ENCODE measurements at places on chromosomes 6 and 20.

DNA sequence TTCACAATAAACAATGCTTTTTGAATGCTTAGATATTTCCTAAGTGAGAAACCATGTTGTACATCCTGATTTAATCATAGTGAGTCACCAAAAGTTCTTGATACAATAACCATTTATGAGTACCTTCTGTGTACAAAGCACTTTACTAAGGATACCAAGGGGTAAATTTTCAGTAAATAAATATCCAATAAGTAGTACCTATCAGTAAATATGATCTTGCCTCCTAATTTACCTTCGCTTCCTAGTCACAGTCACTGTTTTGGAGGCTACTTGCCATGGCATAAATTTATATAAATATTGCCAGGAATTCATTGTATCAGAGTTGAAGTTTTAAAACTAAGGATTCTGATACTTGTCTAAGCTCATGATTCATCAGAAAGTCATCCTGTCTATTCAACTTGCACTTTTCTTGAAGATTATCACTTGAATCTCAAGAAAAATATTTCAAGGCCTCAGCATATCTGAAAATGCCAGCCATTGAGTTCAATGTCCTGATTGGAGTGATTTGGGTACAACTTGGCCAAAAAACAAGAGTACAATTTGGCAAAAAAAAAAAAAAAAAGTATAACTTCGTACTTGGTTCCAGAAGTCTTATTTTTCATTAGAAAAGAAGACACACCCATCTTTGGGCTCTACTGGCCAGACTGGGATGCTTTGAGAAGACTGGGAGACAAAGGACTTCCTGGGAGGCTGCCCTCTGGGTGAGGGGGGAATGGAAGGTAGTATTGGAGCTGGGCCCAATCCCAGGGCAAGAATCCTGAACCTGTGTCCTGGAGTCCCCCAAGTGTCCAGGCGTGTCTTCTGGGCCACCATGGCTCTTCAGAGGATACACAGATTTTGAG is 32.8 kb downstream of the RAB22A start:
- no peak for DNase-seq

- DNase-seq, result no peak
Observed at GRCh38 chr20:59672576-59672975, 68.2 kb downstream of the PHACTR3 start.

- DNase-seq, result no peak
Observed at GRCh38 chr6:71537717-71538116, 249.1 kb downstream of the OGFRL1 start.

DNA sequence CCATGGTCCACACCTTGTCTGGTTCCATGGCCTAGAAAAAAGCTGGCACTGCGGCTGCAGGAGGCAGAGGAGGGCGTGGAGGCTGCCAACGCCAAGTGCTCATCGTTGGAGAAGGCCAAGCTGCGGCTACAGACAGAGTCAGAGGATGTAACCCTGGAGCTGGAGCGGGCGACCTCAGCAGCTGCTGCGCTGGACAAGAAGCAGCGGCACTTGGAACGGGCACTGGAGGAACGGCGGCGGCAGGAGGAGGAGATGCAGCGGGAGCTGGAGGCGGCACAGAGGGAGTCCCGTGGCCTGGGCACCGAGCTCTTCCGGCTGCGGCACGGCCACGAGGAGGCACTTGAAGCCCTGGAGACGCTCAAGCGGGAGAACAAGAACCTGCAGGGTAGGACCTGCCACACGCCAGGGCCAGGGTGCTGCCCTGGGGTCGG is 43.4 kb downstream of the MYH7B start:
- DNase-seq, result no peak

DNA sequence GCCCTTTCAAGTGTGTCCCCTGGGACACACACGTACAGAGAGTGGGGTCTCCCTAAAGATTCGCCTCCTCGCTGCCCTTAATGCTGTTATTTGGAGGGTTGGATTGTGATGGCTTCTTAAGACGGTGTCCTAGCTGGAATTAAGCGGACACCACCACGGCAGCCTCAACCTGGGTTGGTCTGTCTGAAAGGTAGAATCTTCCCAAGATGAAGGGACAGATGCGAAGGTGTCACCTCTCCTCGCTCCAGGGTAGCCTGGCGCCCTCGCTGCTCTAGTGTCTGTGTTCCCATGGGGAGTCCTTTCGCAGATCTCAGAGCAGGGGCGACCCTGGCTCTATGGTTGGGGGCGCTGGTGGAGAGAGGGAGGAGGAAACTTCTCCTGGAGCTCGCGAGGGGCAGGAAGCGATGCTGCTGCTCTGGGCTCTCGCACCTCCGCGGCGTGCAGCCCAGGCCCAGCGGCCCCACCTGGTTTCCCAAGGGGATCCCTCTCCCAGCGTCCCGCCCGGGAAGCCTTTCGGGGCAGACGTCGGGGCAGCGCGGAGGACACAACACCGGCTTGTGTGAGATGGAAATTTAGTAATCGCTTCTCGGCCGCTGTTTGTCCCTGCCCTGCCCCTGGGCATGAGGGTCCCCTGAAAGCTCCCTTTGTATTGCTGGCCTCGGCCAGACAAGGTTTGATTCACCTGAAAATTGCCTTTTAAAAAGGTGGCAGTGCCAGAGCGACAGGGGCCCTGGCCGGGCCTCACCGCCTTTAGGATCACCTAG is 1.7 kb downstream of the RSPO3 start:
- DNase-seq, result no peak

- no peak for DNase-seq
Observed at GRCh38 chr20:12575352-12576095, 433.2 kb upstream of the SPTLC3 start.

DNA sequence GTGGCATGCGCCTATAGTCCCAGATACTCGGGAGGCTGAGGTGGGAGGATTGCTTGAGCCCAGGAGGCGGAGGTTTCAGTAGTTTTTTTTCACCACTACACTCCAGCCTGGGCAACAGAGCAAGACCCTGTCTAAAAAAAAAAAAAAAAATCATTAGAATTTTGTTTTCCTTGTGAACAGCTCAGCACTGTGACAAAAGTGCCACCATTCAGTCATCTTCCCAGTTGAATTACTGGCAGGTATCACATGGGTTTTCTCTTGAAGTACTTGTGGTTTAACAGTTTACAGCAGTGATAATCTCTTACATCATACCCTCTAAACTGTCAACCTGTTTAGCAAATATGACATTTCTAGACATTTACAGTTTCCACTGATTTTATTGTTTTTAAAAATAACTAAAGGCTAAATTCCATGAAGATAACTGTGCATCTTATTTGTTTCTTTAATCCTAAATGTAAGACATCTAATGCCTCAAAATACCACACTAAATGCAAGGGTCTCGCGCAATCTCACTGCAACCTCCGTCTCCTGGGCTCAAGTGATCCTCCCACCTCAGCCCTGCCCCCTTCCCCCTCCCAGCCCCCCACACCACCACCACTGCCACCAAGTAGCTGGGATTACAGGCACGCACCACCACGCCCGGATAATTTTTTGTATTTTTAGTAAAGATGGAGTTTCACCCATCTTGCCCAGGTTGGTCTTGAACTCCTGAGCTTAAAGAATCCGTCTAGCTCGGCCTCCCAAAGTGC is 7.0 kb downstream of the TRPC4AP start:
- DNase-seq, result no peak

DNA sequence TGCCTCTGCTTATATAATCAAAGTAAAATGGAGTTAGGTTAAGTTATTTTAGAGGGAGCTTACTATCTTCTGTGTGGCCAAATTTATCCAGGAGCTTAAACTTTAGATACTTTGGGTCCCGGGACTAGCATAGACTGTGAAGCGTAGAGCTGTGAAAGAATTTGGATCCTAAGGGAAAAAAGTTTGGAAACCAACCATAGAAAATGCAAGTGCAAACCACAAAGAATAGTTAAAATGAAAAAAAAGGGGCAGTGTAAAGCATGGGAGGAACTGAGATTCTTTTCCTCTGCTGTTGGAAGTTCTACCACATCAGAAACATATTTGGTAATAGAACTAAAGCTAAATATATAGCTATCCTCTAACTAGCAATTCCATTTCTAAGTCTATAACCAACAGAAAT is 232.2 kb upstream of the FLRT3 start:
- no peak for DNase-seq

DNA sequence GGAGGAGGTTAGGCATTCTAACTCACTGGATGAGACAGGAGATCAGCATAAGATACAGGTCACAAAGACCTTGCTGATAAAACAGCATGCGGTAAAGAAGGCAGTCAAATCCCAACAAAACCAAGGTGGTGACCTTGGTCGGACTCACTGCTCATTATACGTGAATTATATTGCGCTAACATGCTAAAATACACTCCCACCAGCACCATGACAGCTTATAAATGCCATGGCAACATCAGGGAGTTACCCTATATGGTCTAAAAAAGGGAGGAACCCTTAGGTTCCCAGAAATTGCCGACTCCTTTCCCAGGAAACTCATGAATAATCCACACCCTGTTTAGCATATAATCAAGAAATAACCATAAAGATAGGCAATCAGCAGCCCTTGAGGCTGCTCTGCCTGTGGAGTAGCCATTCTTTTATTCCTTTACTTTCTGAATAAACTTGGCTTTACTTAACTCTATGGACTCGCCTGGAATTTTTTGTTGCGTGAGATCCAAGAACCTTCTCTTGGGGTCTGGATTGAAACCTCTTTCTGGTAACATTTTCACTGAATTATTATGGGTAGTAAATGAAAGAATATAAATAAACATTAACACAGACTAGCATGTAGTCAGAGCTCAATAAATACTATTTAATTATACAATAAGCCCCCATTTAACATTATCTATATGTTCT is 3.0 kb upstream of the LAMA4 start:
- DNase-seq, result no peak

GRCh38 chr6:160999516-160999915 is 7.9 kb downstream of the MAP3K4 start:
- no peak for DNase-seq

DNA sequence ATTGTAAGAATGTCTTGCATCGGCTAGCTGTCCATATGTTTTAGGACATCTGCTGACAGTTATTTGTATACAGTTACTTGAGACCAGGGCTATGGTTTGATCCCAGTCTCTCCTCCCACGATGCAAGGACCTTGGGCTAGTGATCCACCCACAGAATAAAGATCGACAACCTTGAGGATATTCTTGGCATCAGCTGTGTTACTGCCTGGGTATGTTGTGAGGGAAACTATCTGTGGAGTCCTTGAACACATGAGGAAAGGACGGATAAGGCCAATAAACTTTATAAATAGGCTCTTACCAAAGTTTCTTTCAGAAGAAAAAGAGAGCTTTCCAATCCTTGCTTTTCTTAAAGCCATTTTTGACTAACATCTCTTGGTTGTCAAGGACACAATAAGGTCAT is 70.8 kb upstream of the HEY2 start:
- no peak for DNase-seq

DNA sequence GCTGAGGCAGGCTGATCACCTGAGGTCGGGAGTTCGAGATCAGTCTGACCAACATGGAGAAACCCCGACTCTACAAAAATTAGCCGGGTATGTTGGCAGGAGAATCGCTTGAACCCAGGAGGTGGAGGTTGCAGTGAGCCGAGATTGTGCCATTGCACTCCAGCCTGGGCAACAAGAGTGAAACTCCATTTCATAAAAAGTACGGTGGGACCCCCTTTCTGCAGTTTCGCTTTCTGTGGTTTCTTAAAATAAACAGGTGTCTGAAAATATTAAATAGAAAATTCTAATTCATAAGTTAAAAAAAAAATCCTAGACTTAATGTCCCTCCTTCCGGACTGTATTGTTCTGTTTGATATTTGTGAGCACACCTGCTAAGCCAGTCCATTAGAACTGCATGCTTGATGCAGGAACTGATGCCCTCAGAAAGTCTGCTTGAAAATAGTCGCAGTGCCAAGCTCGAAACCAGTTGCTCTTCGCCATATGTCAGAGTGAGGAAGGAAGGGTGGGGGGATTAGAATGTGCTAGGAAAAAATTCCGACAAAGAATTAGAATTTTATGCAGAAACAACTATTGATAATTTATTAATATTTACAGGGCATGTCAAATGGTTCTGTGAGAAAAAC is 85.9 kb downstream of the JARID2 start:
- DNase-seq, result no peak

- no peak for DNase-seq
Observed at GRCh38 chr20:13042458-13042794, 33.7 kb downstream of the SPTLC3 start.

DNA sequence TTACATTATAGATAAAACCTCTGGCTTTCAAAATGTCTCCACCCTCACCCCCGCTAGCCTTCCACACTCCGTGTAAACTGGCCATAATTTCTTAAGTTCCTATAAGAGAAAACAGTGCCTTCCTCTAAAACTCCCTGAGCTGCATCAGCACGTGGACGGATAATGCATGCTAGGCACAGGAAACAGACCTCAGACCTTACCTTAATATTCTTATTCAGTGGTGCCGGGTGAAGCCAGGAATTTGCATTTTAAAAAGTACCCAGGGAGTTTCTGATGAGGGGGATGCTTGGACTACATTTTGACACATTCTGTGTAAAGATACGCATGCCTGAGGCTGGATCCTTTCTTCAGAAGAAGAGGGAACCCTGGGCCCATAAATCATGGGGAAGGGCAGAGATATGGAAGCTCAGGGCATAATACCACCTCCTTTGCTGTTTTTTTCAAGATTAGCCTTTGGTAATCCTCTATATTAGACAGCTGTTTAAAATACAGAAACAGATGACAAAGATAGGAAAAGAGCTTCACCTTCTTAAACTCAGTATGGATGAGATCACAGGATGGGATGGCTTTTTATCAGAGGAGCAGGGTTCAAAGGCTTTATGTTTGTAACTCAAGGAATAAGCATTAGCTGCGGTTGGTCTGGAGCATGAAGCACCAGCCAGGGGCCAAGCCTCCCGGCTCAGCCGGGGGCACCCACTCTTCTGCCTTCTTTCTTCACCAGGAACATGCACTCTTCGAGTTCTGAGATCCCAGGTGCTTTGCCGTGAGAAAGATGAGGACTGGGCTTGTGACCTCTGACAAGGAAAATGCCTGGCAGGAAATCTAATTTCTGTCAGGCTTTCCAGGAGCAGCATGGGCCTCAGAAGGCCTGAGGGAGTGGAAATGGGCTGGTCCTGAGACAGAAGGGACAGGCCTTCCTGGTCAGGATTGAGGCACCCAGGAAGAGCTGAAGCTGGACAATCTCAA is 218.1 kb upstream of the SOX4 start:
- no peak for DNase-seq

DNA sequence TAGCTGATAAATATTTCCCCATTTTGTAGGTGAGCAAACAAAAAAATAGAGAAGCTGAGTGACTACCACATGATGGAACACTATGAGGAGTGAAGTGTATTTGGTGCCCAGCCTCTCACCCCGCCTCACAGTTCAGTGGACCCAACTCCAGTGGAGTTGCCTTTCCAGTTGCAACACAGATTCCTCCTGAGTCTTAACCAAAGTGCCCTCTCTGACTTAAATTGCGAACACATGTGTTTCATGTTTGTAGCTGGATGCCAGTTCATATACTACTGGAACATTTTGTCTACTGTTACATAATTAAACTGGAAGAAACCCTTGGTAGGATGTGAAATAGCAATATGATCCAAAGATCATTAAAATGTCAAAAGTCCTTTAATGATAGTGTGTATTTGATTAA is 448.9 kb downstream of the COL12A1 start:
- DNase-seq, result no peak

- DNase-seq, result no peak
Observed at GRCh38 chr20:49558826-49559225, 9.1 kb downstream of the PTGIS start.
